Activated naive CD8-positive, alpha-beta T cell treated with anti-CD3 and anti-CD28 coated beads, Interleukin-2, amount 10 ng/mL, durations not matched to agents 7 days and 5 days (primary cell): ENCODE measurements at places on chromosomes 11 and 22. TPM values are rescaled to one million over a fixed set of nuclear protein-coding genes. Genes with fewer than 3 reads are reported as not detected.
A peak's percentile ranks its signal among the peaks of the same experiment; 100 is the strongest.

PATE4 gene
- not detected for total RNA-seq

TECTA gene
- 0.30 TPM for total RNA-seq

MUC6 gene
- not detected for total RNA-seq

CD59 gene
- total RNA-seq, result 59.3 TPM

GRCh38 chr22:22318723-22319465 is 74.3 kb downstream of the VPREB1 start:
- no peaks in the 10 kb centered on the region for H3K27me3 ChIP-seq
- H3K4me3 ChIP-seq, result no peak overlapping the region
- H3K27ac ChIP-seq, result no peak overlapping the region
- peaks cover 16% of the 10 kb centered on the region for H3K36me3 ChIP-seq
- no peaks in the 10 kb centered on the region for H3K4me1 ChIP-seq
- DNase-seq, result no peak

DNA sequence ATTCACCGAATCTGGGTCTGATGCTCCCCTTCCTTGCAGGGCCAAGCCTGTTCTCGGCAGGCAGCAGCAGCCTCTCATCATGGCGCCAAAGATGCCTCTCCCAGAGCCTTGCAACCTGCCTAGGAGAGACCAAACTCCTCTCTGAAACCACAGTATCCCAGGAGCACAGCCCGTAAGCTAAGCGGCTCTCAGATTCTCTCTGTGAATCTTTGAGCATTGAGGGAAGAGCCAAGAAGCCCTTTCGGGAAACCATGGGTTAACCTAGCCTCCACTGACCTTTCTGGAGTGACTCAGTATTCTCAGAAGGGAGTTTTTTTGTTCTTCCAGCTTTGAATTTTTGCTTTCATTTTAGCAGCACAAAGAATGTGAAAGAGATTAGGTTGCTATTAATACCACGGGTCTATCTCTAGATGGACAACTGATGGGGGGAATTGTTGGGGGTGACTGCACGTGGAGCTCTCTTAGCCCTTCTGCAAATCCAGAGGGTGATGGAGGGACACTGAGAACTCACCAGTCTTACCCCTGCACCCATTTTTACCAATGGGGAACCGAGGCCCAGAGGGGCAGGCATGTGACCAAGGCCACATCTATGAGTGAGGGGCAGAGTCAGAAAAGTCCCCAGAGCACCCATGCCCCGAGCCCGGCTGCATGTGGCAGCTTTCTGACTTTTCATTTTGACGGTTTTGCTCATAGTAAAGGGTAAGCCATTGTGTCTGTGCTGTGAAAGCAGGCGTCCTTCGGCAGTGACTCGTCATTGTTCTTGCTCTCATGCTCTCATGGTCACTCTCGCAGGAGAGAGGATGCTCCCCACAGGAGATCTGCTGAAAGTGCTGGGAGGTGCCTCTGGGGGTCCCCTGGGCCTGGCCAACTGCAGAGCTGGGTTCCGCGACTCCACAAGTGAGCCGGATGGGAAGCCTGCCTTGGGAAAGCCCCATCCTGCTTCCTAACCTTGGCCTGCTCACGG is 36.0 kb downstream of the IRAG1 start:
- H3K27ac ChIP-seq, result no peak overlapping the region
- H3K36me3 ChIP-seq, result no peaks in the 10 kb centered on the region
- H3K4me1 ChIP-seq, result peaks cover 17% of the 10 kb centered on the region
- H3K27me3 ChIP-seq, result peaks cover 2% of the 10 kb centered on the region

DNA sequence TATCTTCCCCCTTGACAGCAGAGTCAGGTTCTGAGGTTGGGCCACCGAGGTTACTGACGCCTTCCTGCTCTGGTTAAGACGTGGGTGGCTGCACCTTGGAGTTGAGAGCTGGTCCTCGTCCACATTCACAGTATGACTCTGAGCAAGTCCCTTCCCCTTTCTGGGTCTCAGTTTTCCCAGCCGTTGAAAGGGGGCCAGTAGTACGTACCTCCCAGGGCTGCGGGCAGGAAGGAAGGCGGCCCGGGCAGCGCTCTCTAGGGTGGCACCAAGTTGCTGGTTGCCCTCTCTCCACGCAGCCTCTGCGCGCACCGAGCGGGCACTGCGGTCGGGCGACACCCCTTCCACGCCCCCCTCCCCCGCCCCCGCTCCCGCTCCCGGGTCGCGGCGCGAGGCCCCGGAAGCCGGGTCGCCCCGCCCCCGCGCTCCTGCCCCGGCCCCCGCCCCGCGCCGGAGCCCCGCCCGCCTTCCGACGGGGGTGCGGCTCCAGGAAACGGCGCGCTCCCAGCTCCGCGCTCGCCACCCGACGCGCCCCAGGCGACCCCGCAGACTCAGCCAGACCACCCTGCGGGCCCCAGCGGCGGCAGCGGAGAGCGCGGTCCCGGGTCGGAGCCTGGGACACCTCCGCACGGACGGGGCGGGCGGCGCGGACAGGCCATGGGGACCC is at the start of gene EHBP1L1:
Gene EHBP1L1, plus strand, starts transcription at position 486 of the 664 bp plus-strand sequence. CDS start 250 bp downstream, outside the sequence.
- DNase-seq, result peak; percentile 91
- H3K36me3 ChIP-seq, result peaks cover 11% of the 10 kb centered on the region
- peaks cover 45% of the 10 kb centered on the region for H3K4me1 ChIP-seq
- H3K27me3 ChIP-seq, result no peaks in the 10 kb centered on the region
- peak within 1 kb of the TSS; percentile 91 for H3K27ac ChIP-seq

DNA sequence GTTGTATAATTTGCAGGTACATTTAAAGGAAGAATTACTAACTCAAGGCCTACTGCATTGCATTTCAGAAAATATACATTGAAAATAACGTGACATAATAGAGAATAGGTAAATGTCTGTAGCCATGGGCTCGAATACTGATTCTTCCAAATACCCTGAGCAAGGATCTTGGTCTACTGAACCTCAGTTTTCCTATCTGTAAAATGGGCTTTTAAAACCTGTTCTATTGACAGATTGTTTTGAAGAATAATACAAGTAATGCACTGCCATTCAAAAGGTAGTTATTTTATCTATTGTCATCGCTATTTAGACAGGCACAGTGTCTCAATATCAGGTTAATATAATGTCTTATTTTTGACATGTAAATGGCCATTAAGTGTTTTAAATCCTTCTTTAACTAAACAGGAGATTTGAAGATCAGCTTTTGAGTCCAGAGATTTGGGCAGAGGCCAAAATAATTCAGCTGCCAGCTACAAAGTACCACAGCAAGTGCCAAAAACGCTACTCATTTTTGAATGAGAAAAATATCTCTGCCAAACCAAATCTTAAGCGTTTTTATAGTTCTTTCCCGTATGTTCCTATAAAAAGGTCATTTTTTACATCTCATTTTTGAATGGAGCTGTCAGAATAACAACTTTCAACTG is 56.7 kb downstream of the CTSC start:
- H3K4me3 ChIP-seq, result no peak overlapping the region
- no peaks in the 10 kb centered on the region for H3K27me3 ChIP-seq
- H3K27ac ChIP-seq, result no peak overlapping the region
- DNase-seq, result no peak
- H3K4me1 ChIP-seq, result no peaks in the 10 kb centered on the region

DNA sequence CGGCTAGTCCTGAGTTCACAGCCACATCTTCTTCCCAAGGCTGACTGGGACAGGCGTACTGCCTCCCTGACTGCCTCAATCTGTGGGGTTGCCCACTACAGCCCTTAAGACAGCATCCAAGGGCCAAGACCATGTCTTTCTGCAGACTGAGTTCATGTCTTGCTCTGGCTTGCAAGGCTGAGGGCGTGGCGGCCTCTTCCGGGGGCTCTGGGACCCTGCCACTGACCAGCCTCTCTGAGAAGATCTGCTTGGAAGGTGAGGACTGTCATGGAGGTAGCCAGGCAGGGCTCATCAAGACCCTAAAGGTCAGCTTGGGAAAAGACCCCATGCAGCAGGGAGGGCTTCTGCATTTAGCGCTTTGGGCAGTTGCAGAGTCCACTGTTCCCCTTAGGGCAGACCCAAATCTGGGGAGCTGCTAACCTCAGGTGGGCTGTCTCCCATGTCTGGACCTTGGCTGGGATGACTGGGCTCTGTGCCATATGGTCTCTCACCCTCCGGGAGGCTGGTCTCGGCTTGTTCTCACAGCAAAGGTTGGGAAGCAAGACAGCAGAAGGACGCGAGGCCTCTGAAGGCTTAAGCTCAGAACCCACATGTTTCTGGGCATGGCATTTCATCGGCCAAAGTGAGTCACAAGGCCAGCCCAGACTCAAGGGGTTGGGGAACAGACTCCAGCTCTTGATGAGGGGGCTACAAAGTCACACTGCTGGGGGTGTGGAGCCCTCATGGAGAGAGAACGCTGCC is 109.1 kb upstream of the LMO1 start:
- H3K4me3 ChIP-seq, result no peak overlapping the region
- H3K4me1 ChIP-seq, result no peaks in the 10 kb centered on the region
- no peak overlapping the region for H3K27ac ChIP-seq
- H3K36me3 ChIP-seq, result no peaks in the 10 kb centered on the region
